A549 treated with CORT108297 at 1 μM for 4 hours (cell line): ENCODE measurements at places on chromosomes 1 and 21. TPM values are rescaled to one million over a fixed set of nuclear protein-coding genes. Genes with fewer than 3 reads are reported as not detected.

The LHX8 gene
- 0.81 to 1.4 TPM (median 1.2 TPM) in 5 replicates for total RNA-seq

The CD247 gene
- total RNA-seq: 0.07 to 0.63 TPM (median 0.21 TPM) in 5 replicates

The PRRX1 gene
- 0.06 TPM in 1 of 5 replicates, not detected in the others for total RNA-seq

The VANGL2 gene
- total RNA-seq: 0.69 to 1.0 TPM (median 0.93 TPM) in 5 replicates

The GCLM gene
- total RNA-seq: 96.3 to 114 TPM (median 111 TPM) in 5 replicates

The RUNX1 gene
- total RNA-seq: 7.7 to 10.6 TPM (median 10.1 TPM) in 5 replicates

The RIPPLY3 gene
- 0.48 to 0.63 TPM (median 0.57 TPM) in 5 replicates for total RNA-seq

The UTS2 gene
- not detected in 5 replicates for total RNA-seq

The MEX3A gene
- total RNA-seq: 1.3 to 2.9 TPM (median 2.8 TPM) in 5 replicates

The TPTE gene
- total RNA-seq: not detected in 5 replicates

The KIFAP3 gene
- 11.3 to 15.3 TPM (median 12.0 TPM) in 5 replicates for total RNA-seq

The TMEM269 gene
- total RNA-seq: 0.06 to 0.16 TPM (median 0.08 TPM) in 5 replicates

The AGO4 gene
- total RNA-seq: 2.0 to 6.6 TPM (median 5.0 TPM) in 5 replicates

The DIO1 gene
- 0.09 TPM in 1 of 5 replicates, not detected in the others for total RNA-seq

The F13B gene
- total RNA-seq: 0.05 to 0.08 TPM (median 0.06 TPM) in 4 of 5 replicates, not detected in the other

The LORICRIN gene
- not detected in 5 replicates for total RNA-seq

The UBIAD1 gene
- total RNA-seq: 15.7 to 18.3 TPM (median 16.3 TPM) in 5 replicates

The VASH2 gene
- 2.8 to 4.0 TPM (median 3.7 TPM) in 5 replicates for total RNA-seq

The GPR153 gene
- 0.76 to 1.5 TPM (median 1.4 TPM) in 5 replicates for total RNA-seq

The NBPF6 gene
- 0.08 TPM in 1 of 5 replicates, not detected in the others for total RNA-seq

The FMO2 gene
- total RNA-seq: not detected in 5 replicates

The CLCA4 gene
- total RNA-seq: not detected in 5 replicates
